ENCODE measurements at places on chromosomes 6 and 20.

- no peak for DNase-seq
Measured at GRCh38 chr20:10876558-10876957, 202.8 kb upstream of the JAG1 start.

DNA sequence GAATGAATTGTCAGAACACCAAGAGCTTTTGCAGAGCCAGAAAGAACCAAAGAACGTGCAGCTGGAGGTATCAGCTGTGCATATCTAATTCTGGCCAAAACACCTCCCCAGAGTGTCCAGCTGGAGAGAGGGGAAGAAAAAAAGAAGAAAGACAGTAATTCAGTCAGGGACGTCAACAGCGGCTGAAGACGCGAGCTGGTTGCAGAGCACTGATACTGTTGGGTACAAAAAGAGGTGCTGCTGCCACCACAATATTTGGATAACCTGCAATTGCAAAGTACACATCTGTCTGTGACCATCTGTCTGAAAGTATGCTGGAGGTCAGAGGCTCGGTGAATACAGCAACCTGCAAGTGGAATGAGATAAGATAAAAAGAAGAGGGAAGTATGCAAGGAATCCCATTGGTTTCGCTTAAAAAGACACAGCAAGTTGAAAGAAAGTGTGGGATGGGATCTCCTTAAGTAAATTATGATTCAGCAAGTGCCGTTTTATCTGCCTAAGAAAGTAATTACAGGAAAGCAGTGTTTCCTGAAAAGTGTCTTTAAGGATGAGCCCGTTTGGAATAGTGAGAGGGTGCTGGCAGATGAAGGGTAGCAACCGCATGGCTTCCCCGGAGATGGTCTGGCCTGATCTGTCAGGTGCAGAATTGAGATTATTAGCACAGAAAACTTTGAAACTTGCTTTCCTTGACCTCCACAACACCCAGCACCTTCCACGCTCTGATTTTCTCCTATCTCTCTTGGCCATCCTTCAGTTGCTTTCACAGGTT is 189.9 kb upstream of the PRDM1 start:
- no peak for DNase-seq

DNA sequence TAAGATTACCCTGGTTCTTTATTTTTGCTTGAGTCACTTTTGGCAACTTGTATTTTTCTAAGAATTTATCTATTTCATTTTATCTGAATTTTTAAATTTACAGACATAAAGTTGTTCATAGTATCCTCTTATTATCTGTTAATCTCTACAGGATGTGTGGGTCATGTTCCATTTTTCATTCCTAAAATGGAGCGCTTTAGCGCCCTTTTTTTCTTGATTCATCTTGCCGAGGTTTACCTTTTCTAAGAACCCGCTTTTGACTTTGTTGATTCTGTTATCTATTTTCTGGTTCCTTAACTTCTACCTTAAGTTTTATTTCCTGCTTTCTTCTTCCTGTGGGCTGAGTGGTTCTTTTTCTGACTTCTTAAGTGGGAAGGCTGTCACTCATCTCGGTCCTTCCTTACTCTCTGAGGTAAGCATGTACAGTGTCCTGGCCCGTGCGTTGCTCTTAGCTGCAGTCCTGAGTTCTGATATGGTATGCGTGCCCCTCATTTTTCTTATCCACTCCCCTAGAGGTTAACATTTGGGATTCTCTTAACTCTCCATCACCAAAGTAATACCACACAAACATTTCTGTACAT is 399.8 kb downstream of the CDC5L start:
- DNase-seq: no peak

DNA sequence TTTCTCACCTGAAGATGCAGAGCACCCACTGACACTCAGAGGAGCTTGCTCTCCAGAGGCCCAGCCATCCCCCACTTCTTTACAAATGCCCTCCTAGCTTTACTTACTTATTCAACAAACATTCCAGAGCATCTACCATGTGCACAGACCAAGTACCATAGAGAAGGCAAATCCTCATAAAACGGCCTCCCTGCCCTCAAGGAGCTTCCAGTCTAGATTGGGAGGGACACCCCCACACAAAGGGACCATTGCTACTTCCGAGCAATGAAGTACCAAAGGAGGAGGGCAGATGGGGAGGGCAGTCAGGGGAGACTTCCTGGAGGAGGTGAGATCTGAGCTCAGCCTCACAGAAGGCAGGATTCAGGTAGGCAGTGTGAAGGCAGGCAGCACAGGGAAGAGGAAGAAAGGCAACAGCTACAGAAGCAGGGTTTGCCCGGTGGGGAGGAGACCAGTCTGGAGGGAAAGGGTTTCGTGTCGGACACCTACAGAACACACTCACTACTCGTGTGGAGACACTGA is 108.0 kb downstream of the ZMYND8 start:
- DNase-seq: no peak

DNA sequence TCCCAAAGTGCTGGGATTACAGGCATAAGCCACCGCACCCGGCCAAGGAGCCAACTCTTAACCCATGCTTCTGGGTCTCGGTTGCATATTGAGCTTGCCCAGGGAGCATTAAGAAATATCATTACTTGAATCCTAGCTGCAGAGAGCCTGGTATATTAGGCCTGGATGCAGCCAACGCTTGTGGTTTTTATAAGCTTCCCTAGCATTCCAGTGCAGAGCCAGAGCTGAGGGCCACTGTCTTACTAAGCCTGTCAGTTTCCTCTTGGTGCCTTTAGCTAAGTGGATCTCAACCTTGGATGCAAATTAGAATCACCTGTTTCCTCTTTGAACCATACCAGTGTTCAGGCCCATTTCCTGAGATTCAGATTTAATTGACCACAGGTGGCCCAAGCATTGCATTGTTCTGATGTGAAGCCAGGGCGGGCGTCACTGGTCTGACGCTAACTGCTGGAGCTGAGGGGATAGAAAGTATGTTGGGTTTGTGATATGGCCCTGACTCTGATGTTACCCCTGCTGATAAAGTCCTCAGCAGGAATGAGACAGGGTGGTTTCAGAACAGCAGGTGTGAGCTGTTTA is 76.3 kb downstream of the BTBD3 start:
- DNase-seq: no peak

Data from cardiac septum (tissue), 1 donor.